Activated CD4-positive, alpha-beta T cell treated with anti-CD3 and anti-CD28 coated beads, Interleukin-2, amount 50 U/mL, for 16 hours (primary cell): ENCODE measurements at places on chromosomes 6 and 20.

- no peak for DNase-seq
Observed at GRCh38 chr6:157982563-157983405, 1.1 kb downstream of the SYNJ2 start.

DNA sequence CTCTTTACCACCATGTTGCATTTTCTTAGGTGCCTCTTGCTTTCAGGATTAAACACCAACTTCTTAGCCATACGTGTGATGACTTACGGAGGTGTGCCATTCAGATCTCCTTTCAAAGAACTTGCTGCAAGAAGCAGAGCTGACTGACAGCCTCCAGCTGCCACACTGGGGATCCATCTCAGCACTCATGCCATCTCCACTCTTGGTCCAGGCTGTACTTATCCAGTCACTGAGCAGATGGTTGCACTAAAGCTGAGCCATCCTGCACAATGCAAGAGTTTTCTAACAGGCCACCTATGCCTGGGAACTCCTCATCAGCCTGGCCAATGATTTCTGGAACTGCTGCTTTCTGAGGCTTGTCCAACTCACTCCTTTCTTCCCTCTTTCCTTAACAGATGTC, 31.4 kb upstream of the KIF6 start:
- no peak for DNase-seq

GRCh38 chr6:34213772-34214171, 22.9 kb upstream of the HMGA1 start:
- no peak for DNase-seq

- DNase-seq: no peak
Observed at GRCh38 chr20:49624317-49624716, 56.4 kb upstream of the PTGIS start.
